Suppressor macrophage treated with lipopolysaccharide for 4 hours (primary cell): ENCODE measurements at places on chromosomes 7 and 10.

- no peak for DNase-seq
Observed at GRCh38 chr7:135964791-135965190, 12.4 kb downstream of the MTPN start.

DNA sequence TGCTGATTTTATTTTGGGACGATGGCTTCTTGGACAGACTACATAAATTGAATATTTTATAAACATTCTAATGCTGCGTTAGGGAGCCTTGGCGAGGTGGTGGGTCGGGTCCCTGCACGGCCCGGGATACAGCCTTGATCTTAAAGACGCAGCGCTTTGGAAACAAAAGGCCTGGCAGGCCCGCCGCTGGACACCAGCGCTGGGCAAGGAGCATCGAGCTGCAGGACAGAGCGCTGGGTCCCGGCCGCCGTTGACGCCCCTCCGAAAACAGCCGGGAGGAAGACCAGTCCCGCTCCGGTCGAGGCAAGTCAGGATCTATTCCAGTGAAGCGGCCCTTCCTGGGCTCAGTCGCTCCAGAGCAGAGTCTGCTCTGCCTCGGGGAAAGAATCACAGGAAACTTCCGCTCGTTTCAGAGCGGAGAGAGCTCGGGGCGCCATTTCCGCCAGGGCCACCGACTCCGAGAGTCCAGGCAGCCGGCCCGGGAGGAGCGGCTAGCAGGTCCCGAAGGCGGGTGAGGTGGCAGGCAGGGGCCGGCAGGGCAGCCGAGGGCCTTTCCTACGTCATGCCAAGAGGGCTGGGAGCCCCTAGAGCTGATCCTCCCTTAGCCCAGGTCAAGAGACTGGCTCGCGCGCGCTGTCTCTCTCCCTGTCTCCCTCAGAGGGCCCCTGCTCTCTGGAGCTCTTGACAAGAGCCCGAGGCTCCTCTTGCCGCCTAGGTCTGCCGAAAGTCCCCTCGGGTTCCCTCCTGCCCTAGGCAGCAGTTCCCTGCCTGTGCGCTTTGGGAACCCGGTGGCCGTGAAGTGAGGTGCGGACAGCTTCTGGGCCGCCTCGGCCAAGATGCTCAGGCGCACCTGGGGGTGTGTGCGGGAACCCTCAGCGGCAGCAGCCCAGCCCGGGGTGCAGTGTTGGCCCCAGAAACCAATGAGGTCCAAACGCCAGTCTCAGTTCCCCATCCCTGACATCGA, 1.4 kb upstream of the DRGX start:
- no peak for DNase-seq

DNA sequence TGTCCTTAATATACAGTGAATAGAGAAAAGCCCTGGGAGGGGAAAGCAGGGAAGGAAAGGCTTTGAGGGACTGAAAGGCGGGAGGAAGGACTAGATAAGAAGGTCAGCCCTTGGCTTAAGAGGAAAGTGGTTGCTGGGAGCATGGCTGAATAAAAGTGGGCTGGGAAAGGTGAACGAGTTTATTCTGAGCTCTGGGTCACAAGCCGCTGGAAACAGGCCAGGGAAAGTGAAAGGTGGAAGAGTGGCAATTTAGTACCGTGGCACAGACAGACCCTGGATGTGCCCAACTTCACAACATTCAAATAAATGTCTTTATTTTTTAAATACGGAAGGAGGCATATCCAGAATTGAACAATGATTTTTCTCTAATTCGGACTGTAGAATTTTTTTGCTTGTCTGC, 39.7 kb downstream of the TAC1 start:
- no peak for DNase-seq

- DNase-seq, result no peak
Observed at GRCh38 chr7:120869700-120870099, 11.8 kb upstream of the TSPAN12 start.

GRCh38 chr10:42926843-42927242, 144.2 kb downstream of the BMS1 start:
- DNase-seq, result no peak

DNA sequence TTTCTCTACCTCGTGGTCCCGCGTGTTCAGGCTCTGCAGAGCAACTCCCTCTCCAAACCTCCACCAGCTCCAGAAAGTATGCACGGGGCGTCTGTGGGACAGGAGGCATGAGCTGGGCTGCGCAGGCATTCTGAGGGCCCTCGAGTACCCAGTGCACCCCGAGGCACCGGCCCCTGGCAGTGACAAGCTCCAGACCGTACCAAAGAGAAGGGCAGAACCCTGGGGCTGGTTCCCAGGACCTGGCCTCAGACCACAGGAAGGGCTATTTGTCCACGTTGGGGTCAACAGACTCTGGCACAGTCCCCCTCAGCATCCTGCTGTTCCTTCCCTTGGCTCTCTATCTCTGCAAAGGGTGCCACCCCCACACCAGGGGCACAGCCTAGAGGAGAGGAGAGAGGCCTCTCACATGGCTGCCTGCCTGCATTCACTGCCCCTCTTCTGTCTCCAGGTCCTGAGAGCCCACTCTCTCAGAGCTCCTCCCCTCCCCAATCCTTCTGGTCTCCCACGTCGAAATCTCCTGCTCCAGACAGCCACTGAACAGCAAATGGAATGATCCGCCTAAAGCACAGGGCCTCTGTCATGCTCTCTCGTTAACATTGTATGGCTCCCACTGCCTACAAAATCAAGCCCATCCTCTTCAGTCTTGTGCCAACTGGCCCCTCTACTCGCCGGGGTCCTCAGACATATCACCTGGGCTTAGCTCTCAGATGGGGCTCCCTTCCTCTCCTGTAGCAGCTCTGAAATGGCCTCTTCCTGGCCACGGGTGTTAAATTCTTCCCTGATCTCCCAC, 96.3 kb downstream of the OAT start:
- no peak for DNase-seq
